Urinary bladder (tissue), 4 donors: ENCODE measurements at places on chromosomes 1 and 21. TPM values are rescaled to one million over a fixed set of nuclear protein-coding genes. Genes with fewer than 3 reads are reported as not detected.

DNA sequence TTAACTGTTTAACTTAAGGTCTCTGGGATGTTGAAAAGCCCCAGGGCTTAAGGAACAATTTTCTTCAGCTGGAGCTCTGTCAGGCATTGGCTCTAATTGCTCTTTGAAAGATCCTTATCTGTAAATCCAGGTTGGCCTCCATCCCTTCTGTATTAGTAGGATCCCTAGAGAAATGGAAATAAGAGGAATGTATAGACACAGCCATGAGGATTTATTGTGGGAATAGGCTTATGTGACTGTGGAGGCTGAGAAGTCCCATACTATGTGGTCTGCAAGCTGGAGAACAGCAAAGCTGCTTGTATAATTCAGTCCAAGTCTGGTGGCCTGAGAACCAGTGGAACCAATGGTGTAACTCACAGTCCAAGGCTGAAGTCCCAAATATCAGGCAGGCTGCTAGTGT, 47.6 kb upstream of the VAV3 start:
- no peak for DNase-seq

C8A gene
- not detected for total RNA-seq

- no peak for DNase-seq
Measured at GRCh38 chr21:39518055-39518846, 66.5 kb downstream of the SH3BGR start.

GRCh38 chr1:223732993-223733798, 20.9 kb downstream of the CAPN2 start:
- no peak for DNase-seq

ZNF697 gene
- total RNA-seq = 19.8 TPM

GRCh38 chr1:119055568-119055967, 67.4 kb upstream of the TBX15 start:
- no peak for DNase-seq
